Stimulated activated naive CD4-positive, alpha-beta T cell (primary cell): ENCODE measurements at places on chromosomes 5 and 9.
A peak's percentile ranks its signal among the peaks of the same experiment; 100 is the strongest.

DNA sequence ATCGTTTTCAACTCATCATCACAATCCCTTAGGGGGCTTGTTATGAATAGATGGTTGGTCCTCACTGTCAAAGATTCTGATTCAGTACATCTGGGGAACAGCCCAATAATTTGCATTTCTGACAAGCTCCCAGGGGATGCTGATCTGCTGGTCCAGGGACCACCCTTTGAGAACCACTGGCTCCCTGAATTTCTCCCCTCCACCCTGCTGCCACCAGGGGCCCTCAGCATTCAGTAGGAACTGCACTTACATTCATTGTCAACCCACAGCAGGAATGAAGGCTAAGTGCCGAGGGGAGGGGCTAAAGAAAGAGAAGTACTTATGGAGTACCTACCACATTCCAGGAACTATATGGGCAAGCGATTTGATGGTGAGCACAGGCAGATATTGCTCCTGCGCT, 85.9 kb downstream of the BOD1 start:
- no peak for DNase-seq

DNA sequence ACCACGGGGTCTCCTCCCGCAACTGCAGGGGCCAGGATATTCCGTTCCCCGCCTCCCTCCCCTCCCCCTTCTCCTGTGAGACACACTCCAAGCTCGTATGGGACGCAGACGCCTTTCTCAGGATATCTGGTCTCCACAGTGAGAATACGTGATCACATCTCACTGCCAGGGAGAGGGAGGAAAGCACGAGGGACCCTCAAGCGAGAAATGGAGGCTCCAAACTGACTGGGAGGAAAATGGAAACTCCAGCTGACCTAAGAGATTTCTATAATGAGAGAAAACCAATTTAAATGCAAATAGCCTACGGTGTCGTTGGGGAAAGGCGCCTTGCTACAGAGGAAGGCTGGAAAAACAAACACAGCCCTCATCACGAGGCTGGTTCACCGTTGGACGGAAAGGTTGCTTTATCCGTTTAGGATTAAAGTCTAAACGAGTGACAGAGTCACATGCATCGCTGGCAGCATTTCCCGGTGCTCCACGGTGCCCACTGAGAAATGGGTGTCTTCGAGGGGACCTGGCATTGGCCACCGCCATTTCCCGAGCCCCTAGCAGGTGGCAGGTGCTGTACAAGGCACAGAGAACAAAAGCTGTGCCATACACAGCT, 116.9 kb upstream of the CPEB4 start:
- DNase-seq, result no peak

DNA sequence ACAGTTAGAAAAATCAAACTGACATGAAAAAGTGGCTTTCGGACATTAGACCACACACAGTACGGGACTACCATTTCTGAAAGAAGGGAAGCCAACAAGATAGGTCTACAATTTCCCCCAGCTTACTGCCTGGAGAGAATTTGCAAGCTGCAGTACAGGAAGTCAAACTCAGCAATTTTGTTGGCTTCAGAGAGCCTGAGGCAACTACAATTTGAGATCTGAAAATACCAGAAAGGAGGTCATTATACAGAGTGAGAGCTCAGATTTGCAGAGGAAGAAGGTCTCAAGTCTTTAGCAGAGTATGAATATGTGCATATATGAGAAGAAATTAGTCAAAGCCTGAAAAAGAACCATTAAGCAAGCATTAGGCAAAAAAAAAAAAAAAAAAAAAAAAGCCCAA, 83.0 kb downstream of the OXCT1 start:
- no peak for DNase-seq

GRCh38 chr5:31982027-31982426, 192.1 kb downstream of the GOLPH3 start:
- no peak for DNase-seq

DNA sequence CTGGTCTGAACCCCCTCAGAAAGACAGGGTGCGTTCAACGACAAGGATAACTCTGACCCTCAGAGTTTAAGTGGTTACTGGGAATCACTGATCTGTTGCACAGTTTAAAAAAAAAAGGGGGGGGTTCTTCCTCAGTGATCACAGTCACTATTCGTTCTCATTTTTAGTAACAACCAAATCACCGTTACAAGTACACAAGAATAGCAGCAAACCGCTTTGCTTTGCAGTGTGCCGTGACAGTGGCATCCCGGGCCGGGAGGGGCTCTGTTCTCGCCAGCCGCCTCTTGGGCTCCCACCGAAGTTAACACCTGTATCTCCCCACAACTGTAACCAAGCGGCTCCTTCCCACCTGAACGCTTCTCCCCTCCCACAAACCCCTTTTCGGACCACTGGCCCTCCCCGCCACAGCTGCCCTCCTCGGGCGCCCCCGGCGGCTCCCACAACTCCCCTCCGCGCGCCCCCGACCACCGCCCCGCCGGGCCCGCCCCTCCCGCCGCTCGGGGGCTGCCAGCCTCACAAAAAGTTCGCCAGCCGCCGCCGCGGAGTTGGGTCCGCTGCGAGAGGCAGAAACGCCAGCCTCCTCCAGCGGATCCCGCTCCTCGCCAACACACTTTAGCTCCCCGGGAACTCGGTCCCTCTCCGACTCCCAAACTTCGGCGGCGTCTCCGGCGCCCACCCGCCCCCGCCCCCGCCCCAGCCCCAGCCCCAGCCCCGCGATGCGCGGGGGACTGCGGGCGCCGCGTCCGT, 1.2 kb downstream of the SSBP2 start:
- peak; percentile 44 for DNase-seq

- no peak for DNase-seq
Observed at GRCh38 chr5:94968507-94969095, 316.3 kb downstream of the MCTP1 start.

- DNase-seq, result no peak
Observed at GRCh38 chr5:157253547-157253946, 12.4 kb upstream of the CYFIP2 start.

GRCh38 chr5:35900972-35901695, 37.3 kb downstream of the CAPSL start:
- no peak for DNase-seq
